Transverse colon (tissue), 4 donors: ENCODE measurements at places on chromosomes 5 and 9. TPM values are rescaled to one million over a fixed set of nuclear protein-coding genes. Genes with fewer than 3 reads are reported as not detected.
A peak's percentile ranks its signal among the peaks of the same experiment; 100 is the strongest.

SMIM33 gene
- not detected for total RNA-seq

DNA sequence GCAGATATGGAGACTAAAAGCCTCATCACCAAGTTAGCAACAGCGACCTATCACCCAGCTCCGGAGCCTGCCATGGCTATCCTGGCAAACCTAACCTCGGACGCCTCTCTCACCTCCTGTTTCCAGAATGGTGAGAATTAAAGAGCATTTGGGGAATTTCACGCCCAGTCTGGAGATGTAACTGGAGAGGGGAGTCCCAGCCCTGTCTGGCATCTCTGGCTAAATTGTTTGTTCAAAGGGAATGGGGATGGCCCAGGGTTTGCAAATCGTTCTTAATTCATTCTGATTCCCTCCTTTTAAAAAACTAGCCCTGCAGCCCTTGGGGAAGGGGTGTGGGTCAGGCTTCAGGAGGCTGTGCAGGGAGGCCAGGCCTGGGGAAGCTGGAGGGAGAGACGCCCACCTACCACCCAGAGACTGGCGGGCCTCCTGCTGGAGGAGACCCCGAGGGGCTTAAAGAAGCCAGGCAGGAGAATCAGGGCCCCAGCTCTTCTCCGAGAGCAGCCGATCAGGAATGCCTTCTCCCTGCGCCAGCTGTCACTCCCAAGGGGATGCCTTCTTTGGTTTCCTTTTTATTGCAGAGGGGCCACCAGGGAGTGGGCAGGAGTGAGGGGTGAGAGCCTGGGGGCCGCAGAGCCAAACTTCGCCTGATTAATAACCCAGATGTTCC lies 964 bp upstream of the COL5A1 start:
- peaks cover 32% of the 10 kb centered on the region for H3K27me3 ChIP-seq
- H3K4me3 ChIP-seq: peak overlapping the region; percentile 59
- peak overlapping the region; percentile 94 for H3K27ac ChIP-seq
- no peaks in the 10 kb centered on the region for H3K36me3 ChIP-seq

GRCh38 chr5:159601216-159601615 lies 270.9 kb upstream of the IL12B start:
- no peaks in the 10 kb centered on the region for H3K36me3 ChIP-seq
- H3K27me3 ChIP-seq: no peaks in the 10 kb centered on the region
- DNase-seq: no peak
- no peak overlapping the region for H3K27ac ChIP-seq

DNA sequence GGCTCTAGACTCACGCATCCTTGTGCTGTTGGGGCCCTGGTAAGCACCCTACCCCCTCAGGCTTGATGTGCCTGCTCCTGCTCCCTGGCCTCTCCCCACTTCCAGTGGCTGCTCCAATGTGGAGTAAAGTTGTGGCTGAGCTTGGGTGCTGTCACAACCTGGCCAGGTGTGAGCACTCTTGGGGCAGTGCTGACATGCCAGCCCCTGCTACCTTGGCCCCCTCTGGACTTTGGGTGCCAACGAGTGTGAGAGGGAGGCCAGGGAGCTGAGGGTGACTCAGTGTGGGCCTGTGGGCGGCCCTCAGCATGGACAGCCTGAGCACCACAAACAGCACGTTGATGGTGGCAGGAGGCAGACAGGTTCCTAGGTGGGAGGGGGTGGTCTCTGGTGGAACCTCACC lies 870.2 kb upstream of the C9orf72 start:
- H3K36me3 ChIP-seq: no peaks in the 10 kb centered on the region
- H3K27me3 ChIP-seq: no peaks in the 10 kb centered on the region
- no peak overlapping the region for H3K27ac ChIP-seq
- DNase-seq: no peak
- H3K4me1 ChIP-seq: no peaks in the 10 kb centered on the region
